8988T (cell line): ENCODE measurements at places on chromosomes 12 and 14.
A peak's percentile ranks its signal among the peaks of the same experiment; 100 is the strongest.

- DNase-seq, result no peak
These were observed 350.5 kb upstream of the OR4E1 start for GRCh38 chr14:22024137-22024536.

DNA sequence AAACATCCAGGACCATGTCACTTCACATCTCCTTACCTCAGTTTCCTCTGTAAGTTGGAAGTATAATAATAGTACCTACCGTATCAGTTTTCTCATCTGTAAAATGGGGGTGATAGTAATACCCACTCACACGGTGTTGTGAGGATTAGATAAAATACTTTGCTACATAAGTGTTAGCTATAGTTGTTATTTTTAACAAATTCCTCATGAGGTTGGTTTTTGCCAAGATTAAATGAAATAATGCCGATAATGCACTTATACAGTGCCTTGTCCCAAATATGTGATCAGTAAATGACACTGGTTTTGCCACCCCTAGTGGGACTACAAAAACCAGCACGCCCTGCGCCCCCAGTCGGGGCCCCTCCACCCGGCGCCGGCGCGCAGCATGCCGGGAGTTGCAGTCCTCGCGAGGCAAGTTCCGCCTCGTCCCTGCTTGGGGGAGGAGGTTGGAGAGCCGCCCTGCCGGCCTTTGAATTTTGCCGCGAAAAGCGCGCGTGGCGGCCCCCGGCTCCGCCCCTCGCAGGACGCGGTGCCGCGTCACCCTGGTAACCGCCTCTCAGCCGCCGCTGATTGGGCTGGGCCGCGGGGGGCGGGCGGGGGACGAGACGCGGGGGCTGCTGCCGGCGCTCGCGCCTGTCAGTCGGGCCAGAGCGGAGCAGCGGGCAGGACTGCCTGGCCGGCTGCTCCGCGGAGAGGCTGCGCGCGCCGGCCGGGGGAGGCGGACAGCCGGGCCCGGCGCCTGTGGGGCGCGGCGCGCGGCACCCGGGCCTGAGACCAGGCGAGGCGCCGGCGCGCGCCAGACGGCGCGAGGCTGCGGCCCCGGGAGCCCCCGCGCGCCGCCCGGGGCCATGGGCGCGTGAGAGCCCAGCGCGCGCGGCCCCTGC is at the start of gene FAM222A:
FAM222A (plus strand) TSS at position 639 of the 884 bp plus-strand sequence. CDS start 30,322 bp downstream, outside the sequence.
- DNase-seq, result peak; percentile 99

DNA sequence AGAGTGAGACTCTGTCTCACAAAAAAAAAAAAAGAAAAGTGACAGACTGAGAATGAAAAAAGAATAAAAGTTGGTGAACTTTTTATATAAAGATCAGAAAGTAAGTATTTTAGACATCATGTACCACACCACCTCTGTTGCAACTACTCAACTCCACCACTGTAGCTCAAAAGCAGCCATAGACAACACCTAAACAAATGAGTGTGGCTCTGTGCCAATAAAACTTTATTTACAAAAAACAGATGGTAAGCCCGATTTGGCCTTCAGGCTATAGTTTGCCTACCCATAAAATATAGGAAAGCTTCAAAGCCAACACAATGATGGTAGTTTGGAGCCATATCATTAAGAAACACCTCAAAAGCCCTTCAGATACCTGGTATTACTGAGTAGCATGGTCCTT is 154.5 kb upstream of the FOXN3 start:
- no peak for DNase-seq

DNA sequence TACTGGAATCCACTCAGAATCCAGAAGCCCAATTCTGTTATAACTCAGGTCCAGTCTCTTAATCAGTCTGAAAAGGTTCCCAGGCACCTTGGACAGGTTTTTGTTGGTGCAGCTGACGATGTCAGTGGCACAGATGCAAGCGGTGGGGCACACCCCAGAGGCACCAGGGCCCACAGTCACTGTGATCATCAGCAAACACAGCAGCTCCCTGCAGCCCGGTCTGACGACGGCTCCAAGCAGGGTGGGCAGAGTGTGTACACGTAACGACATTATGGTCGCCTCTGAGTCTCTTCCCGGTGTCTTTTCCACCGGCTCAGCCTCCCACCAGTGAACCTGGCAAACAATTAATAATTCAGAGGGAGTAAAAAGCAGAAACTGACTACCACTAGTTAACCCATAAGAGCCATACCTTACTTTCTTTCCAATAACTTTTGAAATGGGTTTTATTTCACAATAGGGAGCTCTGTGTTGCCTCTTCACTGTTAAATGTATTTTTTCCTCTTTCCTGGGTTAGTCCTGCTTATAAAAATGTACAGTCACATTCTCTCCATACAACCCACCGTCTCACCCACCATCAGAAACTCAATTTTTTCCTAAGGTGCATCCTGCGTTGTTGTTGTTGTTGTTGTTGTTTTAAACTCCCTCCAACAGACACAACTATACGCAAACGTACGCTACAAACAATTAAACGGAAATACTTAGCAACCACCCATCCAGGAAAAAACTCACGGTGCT is 521 bp upstream of the PCED1B start:
- no peak for DNase-seq

DNA sequence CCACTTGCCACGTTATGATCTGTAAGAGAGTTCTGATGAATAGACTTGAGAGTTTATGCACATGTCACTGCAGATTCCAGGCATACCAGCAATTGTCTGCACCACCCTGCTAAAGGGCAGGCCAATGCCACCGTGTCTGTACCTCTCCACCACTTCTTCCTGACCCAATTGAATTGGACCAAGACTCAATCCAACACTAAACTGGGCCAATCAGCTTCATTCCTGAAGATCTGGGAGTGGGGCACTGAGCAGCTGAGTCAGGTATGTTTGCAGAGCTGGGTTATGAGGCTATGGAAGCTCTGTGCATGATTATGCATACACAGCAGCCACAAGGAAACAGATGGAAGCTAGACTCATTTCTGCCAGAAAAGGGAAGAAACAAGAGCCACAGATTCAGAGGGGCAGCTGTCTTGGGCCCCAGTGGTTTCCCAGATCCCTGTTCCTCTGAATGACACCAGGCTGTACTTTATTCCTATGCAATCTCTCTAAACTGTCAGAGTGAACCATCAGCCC is 28.0 kb downstream of the DAO start:
- DNase-seq, result no peak

DNA sequence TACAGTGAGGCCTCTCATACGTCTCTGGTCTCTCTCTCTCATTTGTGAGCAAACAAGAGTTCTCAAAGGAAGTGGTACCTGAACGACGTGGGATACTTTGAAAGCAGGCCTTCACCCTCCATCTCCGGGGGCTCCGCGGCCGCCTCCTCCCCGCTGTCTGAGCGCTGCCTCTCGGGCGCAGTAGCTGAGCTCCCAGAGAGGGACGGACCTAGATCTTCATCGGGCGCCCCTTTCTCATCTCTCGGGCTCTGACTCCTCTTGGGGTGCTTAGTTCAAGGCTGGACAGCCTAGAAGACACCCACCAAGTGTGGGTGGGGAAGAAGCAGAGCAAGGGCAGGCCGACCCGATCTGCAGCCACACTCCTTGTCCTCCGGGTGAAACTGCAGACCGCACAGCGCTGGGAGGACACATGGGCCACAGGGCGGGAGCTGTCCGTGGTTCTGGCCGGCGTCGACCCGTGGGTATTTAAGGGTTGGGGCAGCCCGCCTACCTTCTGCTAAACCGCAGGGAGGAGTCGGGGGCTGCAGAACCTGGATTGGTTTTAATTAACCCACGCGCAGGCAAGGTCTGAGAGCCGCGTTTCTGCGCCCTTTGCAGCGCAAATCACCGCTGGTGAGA is 92.7 kb downstream of the PAH start:
- DNase-seq, result no peak

DNA sequence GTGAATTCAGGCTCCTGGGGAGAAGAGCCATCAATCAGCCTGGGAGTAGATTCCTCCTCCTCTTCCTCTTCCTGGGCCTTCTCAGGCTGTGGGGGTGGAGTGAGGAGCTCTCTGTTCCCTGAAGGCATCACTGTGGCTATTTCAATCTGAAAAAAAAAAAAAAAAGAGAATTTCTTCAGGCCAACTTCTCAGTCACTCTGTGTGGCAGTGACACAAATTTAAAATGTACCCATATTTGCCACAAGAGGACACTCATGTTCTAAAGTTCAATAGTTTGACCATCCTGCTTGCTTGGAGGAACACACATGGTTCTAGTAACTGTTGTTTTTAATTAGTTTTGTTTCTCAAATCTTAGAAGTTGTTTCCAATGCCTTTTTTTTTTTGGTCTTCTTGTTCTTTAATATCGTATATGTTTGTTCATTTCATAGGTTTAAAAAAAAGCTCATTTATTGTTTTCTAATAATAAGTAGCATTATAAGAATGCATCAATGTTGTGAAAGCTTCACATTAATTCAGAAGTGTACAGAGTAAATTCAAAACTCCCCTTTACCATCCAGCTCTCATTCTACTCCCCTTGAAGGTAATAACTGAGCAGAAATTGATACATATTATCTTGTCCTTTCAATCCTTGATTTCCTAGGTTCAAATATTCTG is 23.3 kb upstream of the CCER1 start:
- DNase-seq, result no peak

GRCh38 chr12:4091016-4091743 is 182.4 kb upstream of the CCND2 start:
- DNase-seq, result no peak

GRCh38 chr14:94904636-94905035 is 134.7 kb upstream of the GSC start:
- DNase-seq, result no peak

GRCh38 chr12:67690656-67691055 is 42.1 kb downstream of the DYRK2 start:
- DNase-seq, result no peak

GRCh38 chr12:54330442-54330841 is 5.5 kb downstream of the COPZ1 start:
- no peak for DNase-seq

DNA sequence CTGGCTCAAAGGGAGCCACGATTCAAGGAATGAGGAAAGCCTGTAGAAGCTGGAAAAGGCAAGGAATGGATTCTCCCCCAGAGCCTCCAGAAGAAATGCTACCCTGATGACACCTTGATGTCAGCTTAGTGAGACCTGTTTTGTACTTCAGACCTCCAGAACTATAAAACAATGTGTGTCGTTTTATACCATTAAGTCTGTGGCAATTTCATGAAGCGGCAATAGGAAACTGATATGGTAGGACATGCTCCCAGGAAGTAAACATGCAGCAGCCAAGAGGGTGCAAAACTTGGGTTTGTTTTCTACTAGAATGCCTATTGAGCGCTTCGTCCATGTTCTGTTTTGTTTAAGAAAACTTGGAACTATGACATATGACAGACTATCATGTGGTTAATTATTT is 2.5 kb upstream of the APOBEC1 start:
- DNase-seq, result no peak

DNA sequence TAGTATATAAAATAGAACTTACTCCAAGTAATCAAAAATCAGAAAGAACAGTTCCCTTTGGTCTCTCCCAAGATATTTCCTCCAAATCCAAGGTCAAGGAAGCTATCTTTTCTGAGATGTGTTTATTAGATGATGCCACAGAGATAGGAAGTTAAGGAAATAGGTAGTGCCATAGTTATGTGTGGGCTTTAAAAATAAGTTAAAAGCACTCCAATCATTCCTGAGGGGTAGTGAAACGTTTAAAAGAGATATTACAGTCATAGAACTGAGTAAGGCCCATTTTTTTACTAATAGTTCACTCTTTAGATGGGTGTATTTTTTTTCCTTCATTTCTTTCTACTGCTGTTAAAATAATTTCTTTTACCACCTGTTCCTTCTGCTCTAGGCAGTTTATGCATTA is 1630.9 kb upstream of the SEL1L start:
- DNase-seq, result no peak

GRCh38 chr12:114799574-114800487 is 115.9 kb upstream of the TBX3 start:
- DNase-seq, result no peak

GRCh38 chr12:88985011-88985410 is 367.3 kb downstream of the DUSP6 start:
- DNase-seq, result no peak

GRCh38 chr14:99820702-99821331 is 27.6 kb downstream of the EML1 start:
- no peak for DNase-seq

- DNase-seq, result no peak
These were observed 17.3 kb upstream of the TDRD9 start for GRCh38 chr14:103910984-103911383.

DNA sequence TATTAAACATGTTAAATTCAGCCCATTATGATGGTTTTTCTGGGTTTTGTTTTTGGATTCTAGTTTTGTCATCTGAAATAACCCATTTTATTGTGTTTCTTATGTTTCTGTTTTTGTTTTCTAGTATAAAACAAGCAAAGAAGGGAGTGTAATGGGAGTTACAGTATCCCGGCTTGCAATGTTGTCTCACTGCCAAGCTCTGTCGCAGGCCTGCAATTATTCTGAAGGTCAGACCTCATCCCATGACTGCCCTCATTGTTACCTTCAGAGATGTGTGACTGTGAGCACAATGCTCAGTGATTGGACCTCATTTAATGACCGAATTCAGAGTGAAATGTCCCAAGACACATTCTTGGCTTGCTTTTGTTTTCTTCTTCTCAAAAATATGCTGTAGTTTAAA is 73.0 kb upstream of the ATF1 start:
- no peak for DNase-seq

- DNase-seq, result no peak
These were observed 101.3 kb downstream of the SRGAP1 start for GRCh38 chr12:63945777-63946176.

- no peak for DNase-seq
These were observed 7.9 kb upstream of the CEP170B start for GRCh38 chr14:104856869-104857860.

DNA sequence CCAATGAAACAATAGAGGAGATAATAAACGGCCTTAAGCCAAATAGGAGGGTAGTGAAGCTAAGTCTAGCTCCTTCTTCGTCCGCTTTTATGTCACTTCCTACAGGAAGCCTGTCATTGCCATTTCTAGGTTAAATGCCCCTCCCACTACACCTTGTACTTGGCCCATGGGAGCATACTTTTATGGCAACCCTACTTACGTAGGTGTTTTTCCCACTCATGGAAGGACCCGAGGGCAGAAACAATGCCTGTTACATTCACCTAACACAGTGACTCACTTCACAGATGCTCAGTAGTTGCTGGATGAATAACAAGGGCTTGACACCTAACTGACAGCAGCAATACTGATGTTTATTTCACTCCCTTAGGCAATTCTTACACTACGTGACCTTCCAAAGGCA is 44.5 kb downstream of the ALKBH1 start:
- DNase-seq, result no peak

- DNase-seq, result no peak
These were observed 28.7 kb downstream of the NKX2-8 start for GRCh38 chr14:36553656-36554260.

GRCh38 chr14:54424479-54424901 is 16.7 kb downstream of the CNIH1 start:
- DNase-seq, result no peak

GRCh38 chr12:110965574-110965973 is 45.2 kb upstream of the MYL2 start:
- DNase-seq, result no peak

- DNase-seq, result no peak
These were observed 209.7 kb upstream of the NPAS3 start for GRCh38 chr14:32728976-32729375.

DNA sequence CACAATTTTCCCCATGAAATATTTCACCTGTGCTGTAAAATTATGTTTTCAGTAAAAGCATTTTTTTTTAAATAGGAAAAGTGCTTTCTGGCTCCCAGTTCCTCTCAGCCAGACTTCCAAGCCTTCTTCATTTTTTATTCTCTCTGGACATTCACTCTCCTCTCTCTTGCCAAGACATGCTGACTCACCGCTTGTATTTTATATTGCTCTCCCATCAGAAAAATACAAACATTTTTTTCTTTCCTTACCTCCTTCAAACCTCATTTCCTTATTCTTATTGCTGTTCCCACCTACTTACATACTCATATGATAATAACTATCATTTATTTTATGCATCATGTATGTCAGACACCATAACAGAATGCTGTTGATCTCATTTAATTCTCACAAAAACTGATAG is 37.7 kb upstream of the ZNF641 start:
- no peak for DNase-seq
